Activated CD4-positive, alpha-beta memory T cell treated with anti-CD3 and anti-CD28 coated beads for 36 hours (primary cell): ENCODE measurements at places on chromosomes 11 and 22.
A peak's percentile ranks its signal among the peaks of the same experiment; 100 is the strongest.

GRCh38 chr11:120197251-120197891 is 13.5 kb upstream of the OAF start:
- no peak for DNase-seq

- DNase-seq = no peak
Measured at GRCh38 chr22:43101306-43101705, 9.2 kb upstream of the BIK start.

- no peak for DNase-seq
Measured at GRCh38 chr11:9269492-9270013, 4.4 kb upstream of the DENND5A start.

- no peak for DNase-seq
Measured at GRCh38 chr22:31550871-31551370, 54.6 kb downstream of the SFI1 start.

DNA sequence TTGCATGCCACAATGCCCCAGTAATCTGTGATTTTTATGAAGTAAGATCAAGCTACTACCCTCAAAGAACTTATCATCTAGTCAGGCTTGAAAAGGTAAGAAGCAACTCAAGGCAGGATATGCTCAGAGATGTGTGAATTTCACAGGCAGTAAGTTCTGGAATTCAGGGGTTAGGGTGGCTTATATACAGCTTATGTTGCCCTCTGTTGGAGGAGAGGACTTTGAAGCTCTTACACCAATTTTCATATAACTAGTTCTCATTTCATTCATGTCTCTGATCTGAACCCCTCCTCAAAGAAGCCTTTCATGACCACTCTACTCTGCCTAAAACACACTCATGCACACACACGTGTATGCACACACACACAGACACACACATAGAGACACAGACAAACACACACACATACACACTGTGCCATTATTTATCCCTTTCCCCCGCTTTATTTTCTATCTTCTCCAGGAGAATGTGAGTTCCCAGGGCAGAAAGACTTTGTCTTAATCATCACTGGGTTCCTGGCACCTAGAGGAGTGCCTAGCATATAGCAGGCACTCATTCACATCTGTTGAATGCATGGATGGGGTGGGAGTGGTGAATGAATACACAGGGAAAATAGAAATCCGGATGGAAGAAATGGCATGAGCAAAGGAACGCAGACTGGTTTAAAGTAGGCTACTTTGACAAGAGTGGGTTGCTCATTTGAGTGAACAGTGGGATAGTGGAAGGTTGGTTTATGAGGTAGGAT is 220.7 kb upstream of the ZBED5 start:
- DNase-seq = no peak

- DNase-seq = no peak
Measured at GRCh38 chr11:123822599-123822998, 16.4 kb upstream of the OR6M1 start.

DNA sequence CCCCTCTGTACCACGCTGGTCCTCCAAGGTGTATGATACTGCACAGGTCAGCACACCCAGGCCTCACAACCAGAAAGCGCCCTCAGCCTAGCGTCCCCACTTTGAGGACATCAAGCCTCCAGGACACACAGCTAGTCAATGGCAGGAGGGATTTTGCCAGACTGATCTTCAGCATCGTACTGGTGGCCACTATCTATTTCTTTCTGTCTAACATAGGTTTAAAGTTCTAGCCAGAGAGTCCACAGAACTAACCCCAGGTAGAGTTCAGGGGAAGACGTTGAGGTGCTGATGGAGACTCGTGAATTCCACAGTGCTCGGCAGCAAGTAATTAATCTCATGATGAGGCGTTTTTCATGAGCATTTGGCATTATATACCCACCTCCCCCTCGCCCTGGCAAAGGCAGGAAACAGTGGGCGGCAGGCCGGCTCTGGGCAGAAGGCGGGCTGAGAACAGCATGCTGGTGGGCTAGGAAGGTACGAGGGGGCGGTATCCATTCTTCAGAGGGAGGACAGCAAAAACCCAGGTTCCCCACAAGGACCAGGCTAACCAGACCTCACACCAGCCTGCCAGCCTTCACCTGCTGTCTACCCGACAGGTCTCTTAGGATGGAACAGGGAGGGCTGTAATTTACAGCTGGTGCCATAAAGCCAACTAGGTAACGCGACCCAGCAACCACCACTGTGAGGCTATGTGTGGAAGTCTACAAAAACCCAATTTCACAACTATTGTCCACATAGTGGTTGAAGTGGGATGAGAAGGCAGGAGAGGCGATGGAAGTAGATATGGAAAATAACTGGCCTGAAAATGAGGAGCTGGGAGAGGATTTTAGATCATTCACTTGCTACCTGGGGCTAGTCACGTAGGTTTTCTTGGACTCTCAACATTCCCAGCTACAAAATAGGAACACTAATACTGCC is 18.5 kb downstream of the MYH9 start:
- peak; percentile 70 for DNase-seq

DNA sequence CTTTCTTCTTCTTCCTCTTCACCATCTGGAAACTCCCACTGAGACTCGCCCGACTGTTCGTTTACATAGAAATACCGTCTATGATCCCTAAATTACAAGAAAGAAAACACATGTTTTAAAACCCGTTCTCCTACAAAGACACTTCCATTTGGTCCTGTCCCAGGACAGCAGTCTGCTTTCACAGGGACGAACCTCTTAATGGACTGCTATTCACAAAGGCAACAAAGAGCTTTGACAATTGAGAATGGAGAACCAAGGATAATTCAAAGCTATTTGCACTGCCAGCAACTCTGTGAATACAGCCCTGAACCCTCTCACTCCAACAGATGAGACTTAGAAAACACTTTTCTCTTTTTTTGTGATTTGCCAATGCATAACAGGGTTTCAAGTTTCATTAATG is 16.3 kb upstream of the AGBL2 start:
- DNase-seq = no peak

- no peak for DNase-seq
Measured at GRCh38 chr22:45036154-45036553, 26.3 kb upstream of the PHF21B start.

- DNase-seq = no peak
Measured at GRCh38 chr22:41352058-41352457, 29.7 kb upstream of the TEF start.

DNA sequence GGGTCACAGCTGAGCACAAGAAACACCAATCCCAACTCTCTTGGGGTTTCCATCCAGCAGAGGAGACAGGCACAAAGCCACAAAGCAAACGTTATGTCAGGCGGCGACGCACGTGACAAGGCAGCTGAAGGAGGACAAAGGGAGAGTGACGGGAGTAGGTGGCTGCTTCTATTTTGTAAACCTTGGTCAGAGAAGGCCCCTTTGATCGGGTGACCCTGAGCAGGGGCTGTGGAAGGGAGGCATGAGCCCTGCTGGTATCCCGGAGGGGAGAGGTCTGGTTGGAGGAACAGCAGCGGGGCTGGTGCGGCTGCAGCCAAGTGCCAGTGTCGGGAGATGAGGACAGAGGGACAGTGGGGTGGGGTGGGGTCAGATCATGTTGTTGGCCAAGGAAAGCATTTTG is 17.3 kb upstream of the RFPL3 start:
- DNase-seq = no peak

DNA sequence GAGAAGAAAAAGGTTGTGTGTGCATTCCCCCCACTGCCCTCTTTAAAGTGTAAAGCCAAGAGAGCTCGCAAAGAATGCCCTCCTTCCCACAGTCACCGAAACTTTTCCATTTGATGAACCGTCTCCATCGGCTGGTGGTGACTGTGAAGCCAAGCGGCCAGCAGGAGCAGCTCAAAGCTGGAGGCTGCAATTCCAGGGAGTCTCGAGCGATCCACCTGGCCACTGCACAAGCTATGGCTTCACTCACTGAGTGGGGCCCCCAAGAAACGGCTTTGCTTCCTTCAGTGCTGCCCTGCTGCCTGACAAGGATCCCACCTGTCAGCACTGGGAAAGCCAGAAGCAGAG is 117.7 kb downstream of the ABTB2 start:
- DNase-seq = no peak

GRCh38 chr22:44347549-44347948 is 34.8 kb upstream of the SHISAL1 start:
- DNase-seq = no peak

DNA sequence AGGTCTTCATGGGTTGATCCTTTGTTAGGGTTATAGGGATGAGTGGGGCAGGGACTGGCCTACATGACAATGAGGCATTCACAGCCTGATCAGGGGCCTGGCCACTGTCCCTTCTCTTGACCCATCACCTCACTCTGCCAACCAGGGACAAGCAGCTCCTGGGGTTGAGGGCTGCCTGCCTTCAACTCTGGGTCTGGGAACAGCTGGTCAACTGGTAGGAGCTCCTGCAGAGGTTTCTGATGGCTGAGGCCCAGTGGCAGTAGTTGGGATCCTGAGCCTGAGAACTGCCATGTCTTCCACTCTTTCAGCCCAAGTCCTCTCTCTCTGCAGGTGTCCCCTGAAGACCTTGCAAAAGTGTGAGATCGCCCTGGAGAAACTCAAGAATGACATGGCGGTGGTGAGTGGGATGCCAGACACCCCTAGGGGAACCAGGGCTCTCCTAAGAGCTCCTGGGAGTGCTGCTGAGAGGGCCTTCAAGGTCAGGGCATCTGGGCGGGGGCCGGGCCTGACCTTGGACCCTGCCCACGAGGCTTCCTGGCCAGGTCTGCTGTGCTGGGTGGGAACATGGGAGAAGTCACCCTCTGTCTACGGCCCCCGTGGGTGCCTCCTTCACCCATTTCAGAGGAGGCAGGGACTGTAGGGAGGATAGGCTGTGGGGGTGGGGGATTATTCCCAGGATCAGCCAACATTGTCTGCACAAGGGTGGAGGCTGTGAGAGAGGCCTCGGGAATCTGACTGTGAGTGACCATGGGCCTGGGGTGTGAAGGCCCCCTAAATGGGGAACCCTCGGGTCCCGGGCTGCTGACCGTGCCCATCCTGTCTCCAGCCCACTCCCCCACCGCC is 76.8 kb downstream of the MED15 start:
- no peak for DNase-seq

GRCh38 chr22:31945443-31945855 is 1.1 kb downstream of the YWHAH start:
- peak; percentile 31 for DNase-seq

DNA sequence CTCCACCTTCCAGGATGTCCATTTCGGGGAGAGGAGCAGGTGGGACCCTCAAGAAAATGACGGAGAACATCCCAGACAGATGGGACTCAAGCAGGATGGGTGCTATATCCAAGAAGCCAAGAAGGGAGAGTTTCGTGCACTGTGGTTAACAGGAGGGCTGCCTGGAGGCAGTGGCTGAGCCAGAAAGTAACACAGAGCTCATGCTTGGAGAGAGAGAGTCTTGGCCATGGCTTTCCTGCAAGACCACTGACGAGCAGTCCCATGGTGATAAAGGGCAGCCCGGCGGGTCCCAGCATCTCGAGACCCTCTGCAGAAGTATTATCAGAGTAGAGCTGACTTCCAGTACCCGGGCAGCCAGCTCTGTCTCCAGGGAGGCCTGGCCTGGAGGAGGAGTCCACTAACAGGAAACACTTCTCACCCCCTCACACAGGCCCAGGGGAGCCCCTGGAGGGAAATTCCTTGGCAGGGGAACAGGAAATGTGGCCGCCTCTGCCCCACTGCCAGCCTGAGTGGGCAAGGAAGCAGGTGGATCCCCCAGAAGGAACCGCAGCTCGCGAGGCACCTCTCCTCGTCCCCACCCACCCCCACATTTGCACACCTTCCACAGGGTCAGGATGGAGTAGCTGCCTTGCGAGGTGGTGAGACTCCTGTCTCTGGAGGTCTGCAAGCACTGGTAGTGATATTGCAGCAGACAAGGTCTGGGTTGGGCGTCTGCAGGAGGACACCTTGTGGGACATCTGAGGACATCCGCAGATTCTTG is 32.2 kb downstream of the CYTH4 start:
- DNase-seq = peak; percentile 80

DNA sequence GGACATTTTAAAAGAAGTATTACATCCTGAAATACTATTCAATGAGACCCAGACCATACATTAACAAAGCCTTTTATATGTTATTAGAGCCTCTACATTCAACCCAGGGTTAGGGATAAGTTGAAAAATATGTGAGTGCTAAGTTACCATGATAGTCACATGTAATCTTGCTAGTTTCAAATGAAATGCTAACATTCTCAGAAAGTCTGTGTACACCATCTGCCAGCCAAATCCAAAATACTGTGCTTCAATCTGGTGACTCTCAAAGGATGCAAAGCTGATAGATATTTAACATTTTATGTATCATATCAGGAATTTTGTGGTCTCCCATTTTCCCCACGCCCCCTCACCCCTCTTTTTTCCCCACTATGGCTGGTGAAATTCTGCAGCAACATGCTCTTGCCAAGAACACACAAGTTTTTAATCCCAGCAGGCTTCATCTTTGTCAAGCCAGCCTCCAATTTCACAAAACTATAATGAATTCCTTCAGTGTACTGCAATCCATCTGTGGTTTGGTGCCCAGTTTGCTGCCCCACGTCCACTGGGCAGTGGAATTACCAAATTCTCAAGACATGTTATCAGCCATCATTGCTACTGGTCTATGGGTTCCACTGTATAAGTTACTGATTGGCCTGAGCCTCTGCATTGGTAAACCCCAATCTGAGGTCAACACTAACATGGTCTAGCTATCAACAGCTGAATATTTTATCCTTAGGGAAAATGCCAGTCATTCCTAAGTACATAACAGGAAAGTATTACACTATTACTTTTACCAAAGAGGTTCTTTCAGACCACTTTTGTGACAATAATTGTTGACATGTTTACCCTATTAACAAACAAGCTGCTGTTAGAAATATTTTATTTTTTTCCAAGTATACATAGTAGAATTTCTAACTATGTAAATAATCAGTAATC is 1.5 kb upstream of the PICALM start:
- DNase-seq = peak; percentile 29

- no peak for DNase-seq
Measured at GRCh38 chr11:123702696-123703095, 38.8 kb downstream of the ZNF202 start.

DNA sequence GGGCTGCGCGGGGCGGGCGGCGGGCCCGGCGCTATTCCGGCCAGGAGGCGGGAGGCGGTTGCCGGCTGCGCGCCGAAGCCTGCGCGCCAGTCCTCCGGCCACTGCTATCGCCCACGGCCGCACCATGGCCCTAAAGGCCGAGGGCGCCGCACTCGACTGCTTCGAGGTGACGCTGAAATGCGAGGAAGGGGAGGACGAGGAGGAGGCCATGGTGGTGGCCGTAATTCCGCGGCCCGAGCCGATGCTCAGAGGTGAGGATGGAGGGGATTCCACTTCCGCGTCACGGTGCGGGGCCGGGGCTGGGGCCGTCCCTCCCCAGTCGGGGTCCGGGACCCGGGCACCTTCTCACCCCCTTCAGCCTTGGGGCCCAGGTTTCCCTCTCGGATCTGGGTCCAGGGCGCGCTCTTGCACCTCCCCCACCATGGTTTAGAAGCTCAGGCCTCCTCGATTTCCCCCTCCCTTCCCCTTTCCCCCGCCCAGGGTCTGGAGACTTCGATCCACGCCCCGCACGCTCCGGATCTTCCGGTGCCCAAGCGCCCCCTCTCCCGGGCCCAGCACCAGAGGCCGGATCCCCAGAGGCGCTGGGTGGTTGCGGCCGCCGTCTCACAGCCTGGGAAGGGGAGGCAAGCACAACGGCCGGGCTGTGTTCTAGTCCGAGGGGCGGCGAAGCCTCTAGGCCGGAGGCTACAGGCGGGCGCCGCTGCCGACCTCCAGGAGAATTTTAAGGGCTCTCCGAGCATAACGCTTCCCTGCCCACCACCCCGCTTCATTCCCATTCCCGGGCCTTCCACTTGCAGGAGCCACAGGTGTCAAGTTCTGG is 517 bp downstream of the SPINDOC start:
- peak; percentile 61 for DNase-seq
